ENCODE measurements at places on chromosomes 7 and 10. TPM values are rescaled to one million over a fixed set of nuclear protein-coding genes. Genes with fewer than 3 reads are reported as not detected.

GRCh38 chr7:139482662-139483466 lies 609 bp downstream of the KLRG2 start:
- DNase-seq: no peak

DNA sequence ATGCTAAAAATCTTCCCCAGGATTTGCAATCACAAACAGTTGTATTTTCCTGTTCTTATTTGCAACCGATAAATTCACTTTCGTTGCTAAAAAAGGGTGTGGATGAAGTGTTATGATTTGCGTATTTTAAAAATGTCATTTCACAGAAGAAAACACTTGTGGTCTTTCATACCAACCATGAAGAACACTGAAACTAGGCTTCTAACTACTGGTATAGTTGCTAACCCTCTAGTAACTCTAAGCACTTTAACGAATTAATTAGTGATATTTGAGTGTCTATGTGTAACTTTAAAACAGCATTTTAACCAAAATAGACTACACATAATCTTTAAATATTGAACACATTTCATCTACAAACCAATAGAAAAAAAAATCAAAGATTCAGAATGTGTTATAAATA lies 188.1 kb upstream of the PTN start:
- DNase-seq: no peak

GRCh38 chr7:6567886-6568285 lies 9.4 kb upstream of the ZDHHC4 start:
- no peak for DNase-seq

GRCh38 chr10:91589015-91589657 lies 43.7 kb downstream of the PPP1R3C start:
- DNase-seq: peak; percentile 78

- no peak for DNase-seq
These were observed 49.1 kb downstream of the STAM start for GRCh38 chr10:17693009-17693408.

GRCh38 chr10:131102676-131103075 lies 208.8 kb downstream of the TCERG1L start:
- DNase-seq: no peak

DNA sequence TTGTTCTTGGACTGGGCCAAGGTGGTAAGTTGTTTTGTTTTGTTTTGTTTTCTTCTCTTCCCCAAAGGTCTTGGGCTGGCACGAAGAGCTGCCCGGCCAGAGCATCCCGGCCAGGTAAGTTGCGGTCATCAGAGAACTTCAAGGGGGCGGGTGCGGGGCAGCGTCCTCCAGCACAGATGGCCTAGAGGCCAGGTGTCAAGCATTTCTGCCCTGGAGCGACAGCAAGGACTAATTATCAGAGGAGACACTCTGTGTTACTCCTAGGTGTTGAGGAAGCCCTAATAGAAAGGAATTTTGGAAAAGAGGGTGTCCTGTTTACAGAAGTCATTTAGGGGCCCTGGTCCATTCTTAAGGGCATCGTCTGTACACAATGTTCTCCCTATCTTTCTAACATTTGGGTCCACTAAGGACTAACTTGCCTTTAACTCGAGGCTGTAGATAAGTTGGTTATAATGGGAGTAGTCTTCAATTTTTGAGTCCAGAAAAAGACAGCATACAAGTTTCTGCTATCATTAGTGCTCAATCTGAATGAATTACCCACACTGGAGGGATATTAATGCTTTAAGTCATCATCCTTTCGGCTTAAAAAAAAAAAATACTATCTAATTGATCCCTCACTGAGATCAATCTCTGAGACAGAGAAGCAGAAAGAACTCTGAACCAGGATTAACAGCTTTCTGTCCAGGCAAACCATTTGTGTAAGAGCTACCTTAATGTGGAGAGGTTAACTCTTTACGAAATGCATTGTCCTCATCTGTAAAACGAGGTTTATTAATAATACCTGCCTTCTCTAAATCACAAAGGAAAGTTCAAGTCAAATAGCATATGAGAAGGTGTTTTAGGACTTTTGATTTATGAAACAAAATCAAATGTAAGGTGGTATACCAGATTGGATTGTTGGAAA lies 1.5 kb downstream of the ITGB8 start:
- DNase-seq: no peak

DNA sequence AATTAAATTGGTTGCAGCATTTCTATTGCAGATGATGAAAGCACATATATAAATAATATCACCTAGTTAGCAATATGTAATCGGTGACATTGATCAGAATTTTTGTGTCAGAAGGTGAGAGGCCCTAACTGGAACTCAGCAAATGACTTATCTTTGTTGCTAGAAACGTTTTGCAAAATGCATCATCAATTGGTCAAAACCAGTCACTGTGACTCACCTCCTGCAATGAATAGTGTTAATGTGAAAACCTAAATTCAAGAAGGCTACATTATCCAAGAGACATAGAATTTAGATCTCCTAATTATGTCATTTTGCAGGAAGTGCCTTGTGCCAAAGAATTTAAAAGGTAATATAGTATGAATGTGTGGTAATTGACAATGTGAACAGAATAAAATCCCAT lies 9.8 kb upstream of the PNLIPRP3 start:
- DNase-seq: no peak

DNA sequence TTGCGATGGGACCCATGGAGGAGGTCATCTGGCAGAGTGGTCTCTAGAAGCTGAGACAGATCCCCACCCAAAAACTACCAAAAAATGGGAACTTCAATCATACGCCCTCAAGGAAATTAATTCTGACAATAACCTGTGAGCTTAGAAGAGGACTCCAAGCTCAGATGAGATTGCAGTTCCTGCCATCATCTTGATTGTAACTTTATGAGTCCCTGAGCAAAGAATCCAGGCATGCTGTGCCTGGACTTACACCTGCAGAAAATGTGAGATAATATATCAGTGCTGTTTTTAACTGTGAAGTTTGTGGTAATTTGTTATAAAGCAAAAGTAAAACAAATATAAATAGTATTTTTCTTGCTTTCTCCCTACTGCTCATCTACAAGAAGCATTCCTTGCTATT lies 299.6 kb upstream of the MBL2 start:
- DNase-seq: no peak

DNA sequence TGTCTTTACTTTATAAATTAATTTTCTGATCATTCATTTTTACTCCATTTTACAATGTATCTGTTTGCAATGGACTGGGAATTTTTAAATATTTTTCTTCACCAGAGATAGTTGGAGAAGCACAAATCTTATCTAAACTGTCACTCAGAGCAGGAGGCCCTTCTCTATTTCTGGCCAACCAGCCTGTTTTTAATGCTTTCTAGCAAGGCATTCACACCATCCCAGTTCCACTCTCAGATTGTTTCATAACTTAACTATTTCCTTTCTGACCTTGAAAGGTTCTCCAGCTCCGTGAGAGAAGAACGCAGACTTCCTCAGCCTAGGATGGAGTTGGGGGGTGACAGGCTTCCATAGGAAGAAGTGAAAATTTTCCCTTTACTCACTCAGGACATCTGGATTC lies 155.8 kb downstream of the SKIDA1 start:
- no peak for DNase-seq

DNA sequence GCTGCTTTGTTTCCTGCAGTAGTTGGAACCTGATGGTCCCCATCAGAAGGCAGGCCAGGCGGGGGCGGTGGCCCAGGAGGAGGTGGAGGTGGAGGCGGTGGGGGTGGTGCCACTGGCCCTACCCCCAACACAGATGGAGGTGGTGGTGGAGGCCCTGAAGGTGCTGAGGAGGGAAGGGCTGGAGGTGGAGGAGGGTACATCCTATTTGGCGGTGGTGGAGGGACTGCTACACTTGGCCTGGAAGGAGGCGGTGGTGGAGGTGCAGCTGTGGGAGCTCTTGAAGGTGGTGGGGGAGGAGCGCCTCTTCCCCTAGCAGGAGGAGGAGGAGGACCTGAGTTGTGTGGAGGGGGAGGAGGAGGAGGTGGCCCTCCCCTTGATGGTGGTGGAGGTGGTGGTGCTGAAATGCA lies 36.8 kb downstream of the LMOD2 start:
- no peak for DNase-seq

GRCh38 chr7:2986561-2986960 lies 57.1 kb downstream of the CARD11 start:
- DNase-seq: no peak

DNA sequence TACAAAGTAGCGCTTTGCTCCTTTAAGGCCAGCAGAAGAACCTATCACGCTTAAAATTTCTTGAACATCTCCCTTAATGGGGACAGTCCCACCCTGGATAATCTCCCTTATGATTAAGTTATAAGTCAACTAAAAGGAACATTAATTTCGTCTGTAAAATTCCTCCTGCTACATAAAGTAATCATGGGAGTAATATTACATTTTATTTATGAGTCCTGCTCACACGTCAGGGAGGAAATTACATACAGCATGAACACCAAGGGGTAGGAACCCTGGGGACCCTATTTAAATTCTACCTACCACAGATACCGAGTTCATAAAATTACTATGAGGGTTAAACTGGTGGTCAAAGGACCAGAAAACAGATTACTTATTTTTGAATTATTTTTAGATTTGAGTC lies 926.6 kb upstream of the MBL2 start:
- DNase-seq: no peak

DNA sequence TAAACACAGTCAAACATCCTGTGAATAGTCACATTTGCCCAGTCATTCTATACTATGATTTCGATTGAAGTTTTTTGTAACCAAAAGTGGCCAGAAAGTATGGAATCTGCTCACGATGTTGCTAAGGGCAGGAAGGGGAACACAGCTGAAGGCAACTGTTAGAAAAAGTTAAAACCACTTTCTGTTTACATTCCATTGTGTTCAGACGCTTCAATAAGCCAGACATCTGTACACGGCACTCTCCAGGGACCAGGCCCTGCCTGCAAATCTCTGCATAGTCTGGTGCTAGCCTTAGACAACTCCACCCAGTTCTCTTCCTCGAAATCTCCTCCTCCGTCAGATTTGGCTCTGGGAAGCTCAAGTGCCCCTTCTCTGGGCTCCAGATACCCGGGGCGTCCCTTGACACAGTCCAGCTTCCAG lies 17.1 kb upstream of the TMEM120A start:
- DNase-seq: peak; percentile 54

DNA sequence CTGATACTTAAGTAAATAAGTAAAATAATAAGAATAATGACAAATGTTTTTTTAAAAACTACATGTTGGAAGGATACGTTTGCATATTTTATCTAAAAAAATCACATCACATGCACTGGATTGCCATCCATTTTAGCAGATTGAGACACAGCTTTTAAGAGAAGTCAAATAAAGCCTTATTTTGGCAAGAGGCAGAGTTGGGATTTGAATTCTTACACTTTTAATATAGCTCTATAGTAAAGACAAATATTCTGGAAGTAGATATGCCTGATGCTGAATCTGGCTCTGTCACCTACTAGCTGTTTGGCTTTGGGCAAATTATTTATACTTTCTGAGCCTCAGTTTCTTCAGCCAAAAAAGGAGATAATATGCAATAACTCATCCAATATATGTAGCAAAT lies 386.4 kb downstream of the ETV1 start:
- no peak for DNase-seq

DNA sequence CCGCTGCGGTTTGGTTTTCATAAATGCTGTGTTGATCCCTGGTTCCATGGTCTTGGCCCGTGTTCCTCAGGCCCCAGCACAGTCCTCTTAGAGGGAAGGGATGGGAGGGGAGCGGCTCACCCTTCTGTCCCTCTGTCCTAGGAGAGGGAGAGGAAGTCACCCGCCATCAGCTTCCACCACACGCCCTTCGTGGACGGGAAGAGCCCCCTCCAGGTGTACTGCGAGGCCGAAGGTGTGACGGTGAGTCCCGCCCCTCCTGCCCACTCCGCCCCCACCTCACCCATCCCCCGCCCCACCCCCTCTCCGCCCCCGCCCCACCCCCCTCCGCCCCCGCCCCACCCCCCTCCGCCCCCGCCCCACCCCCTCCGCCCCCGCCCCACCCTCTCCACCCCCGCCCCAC lies 37.5 kb upstream of the DPYSL4 start:
- DNase-seq: no peak

GRCh38 chr10:104150139-104150538 lies 28.2 kb downstream of the SFR1 start:
- no peak for DNase-seq

DNA sequence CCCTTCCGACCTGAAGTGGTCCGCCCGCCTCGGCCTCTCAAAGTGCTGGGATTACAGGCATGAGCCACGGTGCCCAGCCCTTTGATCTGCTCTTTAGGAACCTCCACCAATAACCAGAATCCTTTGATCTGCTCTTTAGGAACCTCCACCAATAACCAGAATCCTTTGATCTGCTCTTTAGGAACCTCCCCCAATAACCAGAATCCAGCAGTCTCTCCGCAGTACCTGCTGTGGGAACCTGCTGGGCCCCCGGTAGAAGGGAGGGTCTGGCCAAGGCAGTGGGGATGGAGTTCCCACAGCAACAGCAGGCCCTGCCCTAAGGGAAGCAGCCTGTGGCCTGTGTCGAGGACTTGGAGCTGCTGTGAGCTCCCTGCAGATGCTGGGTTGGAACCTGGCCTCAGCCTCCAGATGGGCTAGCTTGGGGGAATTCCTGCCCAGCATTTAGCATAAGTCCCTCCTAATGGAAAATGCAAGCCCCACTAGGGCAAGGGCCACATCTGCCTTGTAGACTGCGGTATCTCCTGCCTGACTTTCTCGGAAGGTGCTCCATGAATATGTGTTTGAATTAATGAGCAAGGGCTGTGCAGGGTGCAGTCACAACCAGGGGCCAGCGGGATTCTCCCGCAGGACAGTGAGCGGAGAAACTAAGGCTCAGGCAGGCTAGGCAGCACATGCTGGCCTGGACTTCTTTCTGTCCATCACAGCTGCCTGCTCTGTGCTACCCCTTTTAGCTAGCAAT lies 165.8 kb downstream of the UBE2H start:
- no peak for DNase-seq

- peak; percentile 31 for DNase-seq
These were observed 14.8 kb downstream of the USP54 start for GRCh38 chr10:73576178-73576889.

Gene TMEM229A
- total RNA-seq: not detected

Gene MRPS24
- total RNA-seq: 144 TPM

Gene SPRN
- not detected for total RNA-seq

Gene ITIH5
- 16.0 TPM for total RNA-seq
